Left colon (tissue), 2 donors: ENCODE measurements at places on chromosomes 5 and 9. TPM values are rescaled to one million over a fixed set of nuclear protein-coding genes. Genes with fewer than 3 reads are reported as not detected.

- DNase-seq = no peak
Observed at GRCh38 chr9:75417471-75417870, 329.2 kb downstream of the OSTF1 start.

- no peak for DNase-seq
Observed at GRCh38 chr9:83385317-83385716, 152.9 kb downstream of the FRMD3 start.

DNA sequence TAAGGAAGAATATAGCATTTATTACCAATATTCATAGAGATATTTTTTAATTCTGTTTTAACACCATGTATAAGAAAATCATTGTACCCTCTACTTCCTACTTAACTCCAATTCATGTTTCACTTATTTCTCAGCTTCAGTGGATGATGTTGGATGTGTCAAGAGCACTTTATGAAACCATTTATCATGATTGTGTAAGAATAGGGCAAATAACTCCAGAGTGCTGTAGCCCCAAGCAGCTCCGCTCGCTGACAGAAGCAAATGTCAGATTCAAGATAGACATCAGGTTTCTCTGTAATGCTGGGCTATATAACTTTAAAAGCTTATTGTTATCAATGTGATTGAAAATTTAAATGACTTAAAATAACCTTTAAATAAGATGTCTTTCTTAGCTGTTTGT lies 50.4 kb downstream of the MAST4 start:
- DNase-seq = no peak

DNA sequence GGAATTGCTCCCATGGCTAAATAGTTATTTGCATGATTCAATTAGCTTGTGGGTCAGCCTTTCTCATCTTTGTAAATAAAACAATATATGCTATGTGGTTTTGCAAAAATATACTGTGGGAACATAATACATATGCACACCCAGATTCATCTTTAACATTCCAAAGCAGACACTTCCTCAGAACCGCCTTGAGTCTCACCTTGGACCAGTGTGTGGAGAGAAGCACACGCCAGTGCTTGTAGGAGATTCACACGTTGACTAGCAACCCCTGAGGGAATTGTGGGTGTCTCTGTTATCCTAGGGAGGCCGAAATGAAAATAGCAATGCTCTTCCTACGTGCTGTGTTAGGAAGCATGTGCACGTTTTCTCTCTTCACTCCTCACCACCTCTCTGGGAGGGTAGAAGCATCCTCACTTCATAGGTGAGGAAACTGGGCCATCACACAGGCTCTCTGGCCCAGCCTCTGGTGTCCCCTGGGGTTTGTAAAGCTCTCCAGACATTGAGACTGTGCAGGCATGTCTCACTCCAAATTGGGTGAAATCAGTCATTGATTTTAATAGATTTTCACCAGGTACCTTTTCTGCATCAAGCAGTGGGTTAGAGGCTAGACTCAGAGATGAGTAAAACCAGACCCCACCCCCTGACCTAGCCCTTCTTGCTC lies 221.7 kb downstream of the PBX3 start:
- no peak for DNase-seq

GRCh38 chr5:170310256-170310926 lies 12.8 kb upstream of the LCP2 start:
- DNase-seq = no peak

GRCh38 chr5:40570408-40571129 lies 109.1 kb upstream of the PTGER4 start:
- no peak for DNase-seq

Gene PCDHGB4
- 1.3 TPM for total RNA-seq

Gene PDE6A
- total RNA-seq = 4.2 TPM

Gene RELL2
- 3.5 TPM for total RNA-seq
